Activated CD4-positive, CD25-positive, alpha-beta regulatory T cell treated with anti-CD3 and anti-CD28 coated beads, Interleukin-2, amount 50 U/mL, for 16 hours (primary cell): ENCODE measurements at places on chromosomes 2 and 18.

DNA sequence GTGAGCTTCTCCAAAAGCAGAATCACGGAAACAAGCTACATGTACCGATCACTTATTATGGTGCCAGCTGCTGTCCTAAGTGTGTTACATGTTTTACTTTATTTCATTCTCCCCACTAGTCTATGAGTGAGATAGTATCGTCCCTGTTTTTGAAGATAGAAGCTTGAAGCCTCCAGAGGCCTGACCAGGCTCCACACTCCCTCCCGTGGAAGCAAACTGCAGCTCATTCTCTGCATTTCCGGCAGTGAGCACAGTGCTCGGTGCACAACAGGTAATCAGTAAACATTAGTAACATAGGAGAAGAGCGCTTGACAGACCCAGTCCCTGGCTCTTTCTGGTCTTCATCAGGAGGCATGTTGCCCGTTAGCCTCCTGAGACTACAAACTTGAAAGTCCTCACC is 72.9 kb downstream of the ZBTB7C start:
- no peak for DNase-seq

DNA sequence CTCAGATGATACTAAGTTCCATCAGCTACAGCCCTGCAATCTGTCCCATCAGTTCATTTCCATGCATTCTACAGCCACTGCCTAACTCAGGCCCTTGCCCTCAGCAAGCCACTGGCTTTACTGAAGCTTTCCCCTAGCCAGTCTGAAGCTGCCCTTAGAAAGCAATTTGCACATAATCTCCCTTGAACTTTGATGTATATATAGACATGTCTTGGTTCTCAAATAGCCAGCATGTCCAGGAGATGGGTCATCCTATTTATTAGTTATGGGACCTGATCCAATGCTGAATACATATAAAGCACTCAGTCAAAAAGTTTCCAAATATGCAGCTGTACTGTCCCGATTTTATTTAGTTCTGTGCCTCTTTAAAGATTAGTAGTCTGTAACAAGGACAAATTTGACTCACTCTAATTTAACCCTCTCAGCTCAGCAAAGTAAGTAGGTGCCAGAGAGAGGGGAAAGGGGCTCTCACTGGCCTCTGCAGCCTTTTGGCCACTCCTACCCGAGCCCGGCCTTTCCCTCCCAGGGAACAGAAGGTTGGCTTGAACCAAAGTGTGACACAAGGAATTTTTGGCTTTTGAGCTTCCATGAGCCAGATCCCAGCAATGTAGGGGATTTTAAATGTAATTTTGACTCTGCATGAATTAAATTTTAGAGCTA is 70.7 kb downstream of the CCDC93 start:
- DNase-seq, result no peak

DNA sequence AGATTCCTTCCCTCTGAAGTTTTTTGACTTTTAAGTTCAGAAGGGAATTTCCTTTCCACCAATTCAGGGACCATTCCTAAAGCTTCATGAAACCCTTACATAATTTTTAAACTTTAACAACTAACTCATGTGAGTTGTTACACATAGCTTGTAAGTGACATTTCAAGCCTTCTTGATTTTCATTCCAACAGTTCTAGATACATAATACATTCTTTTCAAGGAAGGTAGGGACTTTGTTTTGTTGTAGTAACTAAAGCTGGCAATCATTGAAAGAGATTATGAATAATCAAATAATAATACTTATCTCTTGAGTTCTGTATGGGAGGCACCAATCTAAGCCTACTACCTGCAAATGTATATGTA is 45.4 kb downstream of the SETBP1 start:
- no peak for DNase-seq

DNA sequence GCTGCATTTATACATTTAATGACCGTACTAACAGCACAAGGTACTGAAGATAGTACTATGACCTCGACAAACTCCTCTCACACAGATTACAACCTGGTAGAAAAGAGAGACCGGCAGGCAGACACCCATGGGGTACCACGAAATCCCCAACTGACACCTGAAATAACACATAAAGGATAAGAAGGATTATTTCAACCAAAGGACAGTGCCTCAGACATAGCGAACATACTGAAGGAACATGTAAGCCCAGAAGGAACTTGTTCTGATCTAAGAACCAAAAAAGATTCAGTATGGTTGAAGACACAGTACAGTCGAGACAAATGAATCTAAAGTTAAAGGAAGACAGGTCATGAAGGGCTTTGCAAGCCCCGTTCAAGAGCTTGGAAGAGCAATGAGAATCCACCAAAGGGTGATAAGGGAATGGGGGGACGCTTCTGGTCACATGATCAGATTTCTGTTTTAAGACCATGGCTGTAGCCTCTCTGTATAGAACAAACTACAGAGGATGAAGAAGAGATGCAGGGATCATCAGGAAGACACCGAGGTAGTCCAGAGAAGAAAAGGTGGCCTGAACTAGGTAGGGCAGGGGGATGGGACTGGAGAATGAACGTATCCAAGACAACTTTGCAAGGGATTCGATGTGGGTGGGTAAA is 902 bp downstream of the MCFD2 start:
- no peak for DNase-seq

- no peak for DNase-seq
Measured at GRCh38 chr18:3207565-3207964, 12.2 kb downstream of the MYOM1 start.

DNA sequence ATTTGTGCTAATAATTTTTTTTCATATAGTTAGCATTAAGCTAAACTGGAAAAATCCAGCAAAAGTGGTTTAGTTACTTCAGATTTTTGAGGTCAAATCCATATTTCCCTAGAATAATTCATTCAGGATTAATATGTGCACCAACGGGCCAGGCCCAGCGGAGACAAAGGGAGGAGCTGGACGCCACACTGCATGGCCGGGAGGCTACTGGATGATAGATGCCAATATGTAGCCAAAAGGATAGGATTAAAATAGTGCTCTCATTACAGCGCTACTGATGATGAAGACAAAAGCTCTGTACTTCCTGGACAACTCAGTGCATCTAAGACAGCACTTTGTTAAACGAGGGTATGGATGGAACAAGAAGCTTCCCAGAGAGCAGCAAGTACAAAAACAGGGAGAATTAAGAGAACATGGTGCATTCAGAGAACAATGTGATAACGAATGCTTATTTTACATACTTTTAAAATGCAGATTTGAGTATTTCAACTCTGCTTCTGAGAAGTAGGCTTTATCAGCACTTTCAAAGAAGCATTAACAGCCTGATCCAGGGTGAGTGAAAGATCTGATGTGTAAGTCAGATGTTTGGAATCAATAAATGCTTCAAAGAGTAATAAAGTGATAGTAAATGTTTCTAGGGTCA is 39.8 kb downstream of the PPP4R1 start:
- DNase-seq, result no peak

DNA sequence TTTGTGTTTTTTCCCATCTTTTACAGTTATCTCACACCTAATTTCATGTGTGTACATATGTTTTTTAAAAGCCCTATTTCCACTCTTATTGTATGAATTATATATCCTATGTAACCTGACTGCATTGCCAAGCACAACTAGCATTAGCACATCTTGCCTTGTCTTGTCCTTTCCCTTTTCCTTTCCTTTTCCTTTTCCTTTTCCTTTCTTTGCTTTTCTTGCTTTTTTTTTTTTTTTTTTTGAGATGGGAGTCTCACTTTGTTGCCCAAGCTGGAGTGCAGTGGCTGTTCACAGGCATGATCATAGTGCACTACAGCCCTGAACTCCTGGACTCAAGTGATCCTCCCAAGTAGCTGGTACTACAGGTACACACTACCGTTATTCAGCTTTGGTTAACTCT is 172.7 kb upstream of the BOD1L2 start:
- no peak for DNase-seq

DNA sequence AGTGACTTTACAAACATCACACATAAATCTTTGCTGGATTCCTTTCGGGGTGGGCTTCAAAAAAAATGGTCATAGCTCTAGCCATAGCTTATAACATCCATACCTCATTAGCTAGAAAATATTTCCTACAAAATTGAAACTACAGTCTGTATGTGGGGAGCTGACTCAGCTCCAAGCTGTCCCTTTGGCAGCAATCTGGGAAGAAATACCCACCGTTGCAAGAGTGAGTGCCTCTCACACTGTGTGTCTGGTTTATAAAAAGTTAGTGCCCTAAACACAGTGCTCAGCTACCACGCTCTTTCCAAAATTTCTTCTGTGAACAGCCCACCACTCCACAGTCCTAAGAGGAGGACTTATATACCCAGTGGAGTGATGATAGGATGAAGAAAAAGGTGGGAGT is 170.1 kb downstream of the RBM43 start:
- no peak for DNase-seq

DNA sequence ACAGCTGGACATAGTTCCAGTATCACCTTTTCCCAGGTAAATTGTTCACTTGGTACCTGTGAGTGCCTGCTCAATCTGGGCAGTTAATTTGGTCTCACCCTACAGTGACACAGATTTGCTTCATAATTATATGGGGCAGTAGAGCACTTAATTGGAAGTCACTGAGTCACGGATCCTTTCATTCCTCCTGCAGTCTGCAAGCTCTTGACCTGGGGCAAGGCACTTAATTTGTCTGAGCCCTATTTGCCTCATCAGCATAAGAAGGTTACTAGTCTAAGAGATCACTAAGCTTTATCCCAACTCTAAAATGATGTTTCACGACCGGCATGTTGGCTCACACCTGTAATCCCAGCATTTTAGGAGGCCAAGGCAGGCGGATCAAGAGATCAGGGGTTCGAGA is 8.9 kb downstream of the FBXO36 start:
- no peak for DNase-seq
